NCI-H1930 (cell line): ENCODE measurements at places on chromosomes 13 and 19.

- DNase-seq = no peak
Observed at GRCh38 chr13:50955241-50955640, 45.6 kb downstream of the RNASEH2B start.

- no peak for DNase-seq
Observed at GRCh38 chr13:61029064-61029463, 386.6 kb downstream of the PCDH20 start.

GRCh38 chr13:51125495-51126226, 14.6 kb upstream of the C13orf42 start:
- DNase-seq = peak; percentile 77

GRCh38 chr13:30276178-30276577, 31.2 kb downstream of the KATNAL1 start:
- no peak for DNase-seq

DNA sequence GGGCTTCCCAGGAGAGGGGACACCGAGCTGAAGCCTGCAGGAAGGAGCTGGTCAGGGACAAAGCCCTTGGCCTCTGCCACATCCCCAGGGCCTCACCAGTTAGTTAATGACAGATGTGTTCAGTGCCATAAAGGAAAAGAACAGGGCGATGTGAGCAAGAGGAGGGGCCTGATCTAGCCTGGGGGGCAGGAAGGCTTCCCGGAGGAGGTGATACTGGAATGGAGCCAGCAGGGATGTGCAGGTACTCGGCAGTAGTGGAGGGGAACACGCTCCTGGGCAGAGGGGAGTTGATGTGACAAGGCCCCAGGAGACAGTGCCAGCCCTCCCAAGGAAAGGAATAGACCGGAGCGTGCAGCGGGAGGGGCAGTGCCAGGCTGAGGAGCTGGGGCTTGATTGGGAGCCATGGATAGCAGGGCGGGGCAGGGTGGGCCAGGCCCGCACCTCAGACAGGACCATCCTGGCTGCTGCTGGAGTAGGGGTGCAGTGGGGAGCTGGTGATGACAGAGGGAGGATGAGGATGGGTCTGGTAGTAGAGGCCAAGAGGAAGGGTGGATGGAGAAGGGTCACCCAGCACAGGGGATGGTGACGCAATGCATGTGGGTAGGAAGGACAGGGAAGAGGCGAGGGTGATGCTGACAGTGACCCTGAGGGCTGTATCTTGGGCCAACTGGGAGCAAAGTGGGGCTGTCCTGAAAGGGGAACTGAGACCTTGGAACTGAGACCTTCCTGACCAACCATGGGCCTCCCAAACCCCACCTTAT, 4.1 kb downstream of the C19orf33 start:
- no peak for DNase-seq

- DNase-seq = no peak
Observed at GRCh38 chr13:50229960-50230661, 214.9 kb downstream of the KCNRG start.

GRCh38 chr13:45310341-45311131, 30.4 kb downstream of the TPT1 start:
- no peak for DNase-seq

- DNase-seq = no peak
Observed at GRCh38 chr19:40216013-40216776, 2.0 kb downstream of the TTC9B start.

- no peak for DNase-seq
Observed at GRCh38 chr13:69028936-69029335, 1078.7 kb upstream of the ATXN8OS start.

- DNase-seq = no peak
Observed at GRCh38 chr13:111179908-111180760, 65.0 kb downstream of the ARHGEF7 start.

GRCh38 chr13:77807431-77808135, 110.1 kb downstream of the SLAIN1 start:
- DNase-seq = no peak

DNA sequence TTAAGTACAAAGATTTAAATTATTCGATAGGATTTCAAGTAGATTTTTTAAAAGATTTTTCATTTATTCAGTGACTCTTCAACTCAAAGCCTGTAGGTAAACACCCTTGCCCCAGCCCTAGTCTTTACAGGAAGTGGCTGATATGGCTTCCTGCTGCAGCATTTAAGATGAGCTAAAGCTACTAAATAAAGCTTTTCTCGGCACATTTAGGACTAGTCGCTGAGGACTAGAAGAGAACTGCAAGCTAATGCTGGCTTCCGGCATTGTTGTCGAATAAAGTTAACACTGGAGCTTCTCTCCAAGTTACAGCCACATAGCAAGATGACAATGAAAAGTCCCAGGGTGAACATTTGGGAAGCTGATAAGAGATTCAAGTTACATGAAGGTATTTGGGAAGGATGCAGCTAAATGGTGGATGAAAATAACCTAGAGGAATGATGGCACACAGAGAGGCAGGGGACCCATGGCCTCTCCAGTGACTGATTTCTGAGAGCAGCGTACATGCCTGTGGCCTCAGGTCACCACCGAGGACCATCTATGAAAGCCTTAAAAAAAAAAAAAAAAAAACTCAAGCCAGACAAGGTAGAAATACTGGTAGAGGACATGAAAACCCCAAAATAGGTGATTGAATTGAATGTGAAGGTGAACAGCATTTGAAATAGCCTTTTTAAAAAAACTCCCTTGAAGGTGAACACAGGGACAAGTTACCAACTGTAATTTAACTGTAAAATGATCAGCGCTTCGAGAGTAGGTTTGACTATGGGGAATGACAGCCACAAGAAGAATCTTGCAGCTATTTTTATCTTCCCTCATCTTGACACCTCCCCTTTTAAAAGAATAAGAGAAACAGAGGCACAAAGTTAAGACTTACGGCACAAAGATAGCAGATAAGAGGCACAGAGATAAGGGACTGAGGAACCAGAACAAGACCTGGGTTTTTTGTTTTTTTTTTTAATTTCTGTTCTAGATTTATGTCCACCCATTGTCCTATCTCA, 155.4 kb downstream of the DCT start:
- no peak for DNase-seq

DNA sequence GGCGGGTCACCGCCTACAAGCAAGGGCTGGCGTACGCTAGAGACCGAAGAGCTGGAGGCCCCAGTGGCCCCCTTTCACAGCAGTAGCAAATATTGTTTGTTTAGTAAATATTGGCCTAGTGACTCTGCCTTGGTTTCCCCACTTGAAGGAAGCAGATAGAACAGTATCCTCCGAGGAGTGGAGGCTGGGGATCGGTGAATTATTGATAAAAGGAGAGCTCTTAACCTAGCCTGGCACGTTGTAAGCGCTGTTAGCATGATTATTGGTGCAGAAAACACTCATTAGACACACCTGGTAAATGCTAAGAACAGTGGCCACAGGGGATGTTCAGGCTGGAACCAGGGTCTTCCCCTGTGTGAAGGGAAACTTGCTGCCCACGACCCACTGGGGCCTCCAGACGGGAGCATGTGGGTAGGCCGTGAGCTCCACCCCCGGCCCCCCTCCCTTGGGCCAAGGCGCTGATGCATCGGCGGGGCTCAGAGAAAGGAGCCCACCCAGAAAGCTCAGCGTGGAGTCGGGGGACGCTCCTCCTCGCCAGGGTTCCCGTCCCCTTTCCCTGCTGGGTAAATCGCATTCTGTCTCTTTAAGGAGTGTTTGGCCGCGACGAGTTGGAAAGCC, 2.3 kb downstream of the IER2 start:
- peak; percentile 87 for DNase-seq

DNA sequence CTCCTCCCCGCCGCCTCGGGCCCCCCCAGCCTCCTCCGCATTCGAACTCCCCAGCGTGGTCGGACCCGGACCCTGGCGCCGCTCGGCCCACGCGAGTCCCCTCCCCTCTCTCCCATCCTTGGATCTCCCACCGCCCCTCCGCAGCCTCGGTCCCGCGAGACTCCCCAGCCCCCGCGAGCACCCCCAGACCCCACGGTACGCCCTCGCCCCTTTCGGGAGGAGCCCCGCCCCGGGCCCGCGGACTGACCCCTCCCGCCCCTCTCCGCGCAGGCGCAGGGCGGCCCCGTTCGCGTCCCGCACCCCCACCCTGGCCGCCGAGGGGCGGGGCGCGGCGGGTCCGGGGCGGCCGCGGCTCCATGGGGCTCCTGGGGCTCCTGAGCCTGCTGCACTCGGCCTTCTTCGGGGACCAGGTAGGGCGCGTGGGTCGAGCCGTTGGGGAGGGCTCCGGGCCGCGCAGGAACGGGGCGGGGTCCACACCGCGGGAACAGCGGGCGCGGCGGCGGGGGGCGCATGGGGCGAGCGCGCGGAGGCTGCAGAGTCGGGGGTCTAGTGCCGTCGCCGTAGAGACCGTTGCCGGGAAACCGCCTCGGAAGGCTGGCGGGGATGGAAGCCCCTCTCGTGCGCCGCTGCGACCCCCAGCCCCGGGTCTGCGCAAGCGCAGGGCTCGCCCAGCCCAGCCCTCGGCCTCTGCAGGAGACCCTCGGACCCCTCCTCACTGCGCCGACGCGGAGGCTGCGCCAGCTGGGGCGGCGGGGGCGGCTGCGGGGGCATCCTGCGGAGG, 3.8 kb upstream of the APC2 start:
- peak; percentile 73 for DNase-seq

GRCh38 chr13:63864171-63864902, 2448.7 kb upstream of the PCDH20 start:
- no peak for DNase-seq

DNA sequence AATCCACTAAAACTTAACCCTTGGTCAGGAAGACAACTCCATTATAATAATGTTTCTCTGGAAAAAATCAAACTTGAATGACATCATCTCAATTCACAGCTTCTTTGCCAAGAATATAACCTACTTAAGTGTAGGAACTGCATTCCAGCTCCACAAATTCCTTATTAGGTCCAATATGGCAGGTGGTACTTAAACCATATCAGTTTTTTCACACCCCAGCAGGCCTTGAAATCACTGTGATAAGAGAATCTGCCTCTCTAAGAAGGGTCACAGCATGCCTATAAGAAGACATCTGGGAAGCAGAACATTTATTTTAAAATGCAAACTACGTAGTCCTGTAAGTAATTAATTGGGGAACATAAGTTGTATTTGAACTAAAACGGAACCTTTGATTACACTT, 687.8 kb downstream of the DIAPH3 start:
- no peak for DNase-seq

DNA sequence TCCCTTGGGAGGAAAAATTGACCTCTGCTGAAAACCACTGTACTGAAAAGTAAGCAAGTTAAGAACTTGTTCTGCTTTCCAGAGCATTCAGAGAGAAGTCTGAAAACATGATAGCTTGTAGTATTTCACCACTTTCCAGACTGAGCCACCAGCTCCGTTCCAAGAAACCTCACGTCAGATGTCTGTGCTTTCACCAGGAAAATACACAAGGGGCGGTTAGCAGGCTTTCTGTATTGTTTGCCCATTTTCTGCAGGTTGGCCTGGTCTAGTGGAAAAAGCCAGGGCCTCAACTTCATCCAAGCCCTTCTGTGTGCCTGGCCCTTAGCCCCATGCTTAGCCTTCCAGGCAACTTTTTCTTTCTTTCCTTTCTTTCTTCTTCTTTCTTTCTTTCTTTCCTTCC, 36.4 kb downstream of the RXFP2 start:
- no peak for DNase-seq

DNA sequence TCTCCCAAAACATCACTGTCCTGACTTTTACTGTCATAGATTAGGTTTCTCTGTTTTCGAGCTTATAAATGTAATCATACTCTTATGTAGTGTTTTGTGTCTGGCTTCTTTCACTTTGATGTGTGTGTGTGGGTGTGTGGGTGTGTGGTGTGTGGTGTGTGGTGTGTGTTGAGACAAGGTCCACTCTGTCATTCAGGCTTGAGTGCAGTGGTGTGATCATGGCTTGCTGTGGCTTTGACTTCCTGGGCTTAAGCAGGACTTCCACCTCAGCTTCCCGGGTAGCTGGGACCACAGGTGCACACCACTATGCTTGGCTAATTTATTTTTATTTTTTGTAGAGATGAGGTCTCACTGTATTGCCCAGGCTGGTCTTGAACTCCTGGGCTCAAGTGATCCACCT, 59.6 kb downstream of the PDS5B start:
- DNase-seq = no peak

- DNase-seq = no peak
Observed at GRCh38 chr19:47973529-47973928, 18.4 kb downstream of the BSPH1 start.

GRCh38 chr19:56333506-56333905, 18.9 kb upstream of the ZSCAN5A start:
- peak; percentile 23 for DNase-seq

DNA sequence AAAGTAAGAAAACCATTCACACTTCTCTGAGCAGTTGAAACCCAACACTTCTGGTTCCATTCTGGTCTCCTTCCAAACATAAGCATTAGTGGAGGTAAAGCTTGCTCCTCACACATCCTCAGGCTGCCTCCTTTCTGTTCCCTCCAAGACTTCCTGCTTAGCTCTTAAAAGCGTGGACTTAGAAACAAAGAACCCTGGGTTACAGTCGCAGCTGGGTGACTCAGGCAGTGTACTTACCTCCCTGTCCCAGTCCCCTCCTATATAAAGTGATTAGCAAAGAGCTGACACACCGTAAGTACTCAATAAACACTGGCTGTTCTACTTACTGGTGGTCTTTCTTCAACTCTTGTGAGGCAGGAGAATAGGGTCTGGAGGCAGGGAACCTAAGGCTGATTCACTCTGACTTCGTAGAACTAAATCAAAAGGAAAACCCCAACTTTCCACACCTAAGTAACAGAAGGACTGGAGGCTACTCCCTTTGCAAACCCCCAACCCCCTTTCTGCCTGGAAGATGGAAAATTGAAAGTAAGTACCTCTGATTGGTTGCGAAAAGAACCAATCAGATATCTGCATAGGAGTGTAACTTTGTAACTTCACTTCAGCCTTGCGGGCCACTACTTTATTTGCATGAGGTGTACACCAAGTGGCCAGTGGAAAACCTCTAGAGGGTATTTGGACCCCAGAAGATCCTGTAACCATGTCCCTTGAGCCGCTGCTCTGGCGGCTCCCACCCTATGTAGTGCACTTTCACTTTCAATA, 165.4 kb downstream of the SUCLA2 start:
- no peak for DNase-seq

DNA sequence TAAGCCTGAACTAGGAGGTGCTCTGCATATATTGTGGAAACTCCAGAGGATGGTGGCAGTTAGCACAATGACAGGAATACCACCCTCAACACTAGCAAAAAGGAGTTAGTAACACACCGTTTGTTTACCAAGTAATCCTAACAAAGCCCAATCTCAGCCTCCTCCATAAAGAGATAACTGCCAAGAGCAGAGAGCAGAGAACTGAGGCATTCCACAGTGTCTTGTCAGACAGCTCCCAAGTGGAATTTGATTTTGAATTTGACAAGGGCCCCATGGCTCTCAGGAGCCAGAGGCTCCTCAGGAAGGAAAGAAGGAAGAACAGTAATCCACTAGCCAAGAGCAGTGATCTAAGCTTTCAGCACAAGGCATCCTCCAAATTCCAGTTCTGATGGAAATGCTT, 298.6 kb downstream of the DCLK1 start:
- DNase-seq = no peak

DNA sequence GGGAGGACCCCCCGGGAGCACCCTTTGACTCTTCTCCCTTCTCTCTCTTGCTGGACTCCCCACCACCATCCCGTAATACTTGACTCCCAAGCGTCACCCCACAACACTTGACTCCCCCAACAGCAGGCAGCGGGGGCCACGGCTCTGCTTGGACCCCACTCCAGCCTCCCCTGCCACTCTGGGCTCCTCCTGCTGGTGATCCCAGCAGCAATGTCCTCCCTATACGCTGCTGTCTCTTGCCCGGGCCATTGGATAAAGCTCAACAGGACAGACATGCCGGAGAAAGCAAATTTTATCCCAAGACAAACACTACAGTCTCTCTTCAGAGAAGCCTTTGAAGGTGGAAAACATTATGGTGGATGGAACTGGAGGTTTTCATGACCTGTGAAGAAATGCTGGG, 20.4 kb upstream of the AMER2 start:
- no peak for DNase-seq
